ENCODE measurements at places on chromosomes 1 and 21.

- DNase-seq, result no peak
Measured at GRCh38 chr1:1169429-1170214, 4.1 kb upstream of the TTLL10 start.

GRCh38 chr1:151540982-151541377, 871 bp downstream of the TUFT1 start:
- DNase-seq, result no peak

DNA sequence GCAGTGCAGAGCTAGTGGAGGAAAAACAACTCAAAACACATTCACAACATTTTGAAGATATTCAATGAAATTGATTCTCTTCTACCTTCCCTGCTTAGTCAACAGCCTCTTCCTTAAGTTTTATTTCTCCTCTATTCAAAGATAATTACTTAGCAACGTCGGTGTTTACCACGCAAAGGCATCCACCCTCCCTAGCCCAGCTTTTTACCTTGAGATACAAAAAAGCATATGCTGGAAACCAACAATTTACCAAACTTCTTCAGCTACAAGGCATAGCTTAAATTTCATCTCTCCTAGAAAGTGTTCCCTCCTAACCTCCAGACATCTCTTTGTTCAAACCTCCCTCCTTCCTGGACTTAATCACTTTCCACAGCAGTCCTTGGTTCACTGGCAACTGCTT, 102.8 kb upstream of the SOD1 start:
- no peak for DNase-seq

DNA sequence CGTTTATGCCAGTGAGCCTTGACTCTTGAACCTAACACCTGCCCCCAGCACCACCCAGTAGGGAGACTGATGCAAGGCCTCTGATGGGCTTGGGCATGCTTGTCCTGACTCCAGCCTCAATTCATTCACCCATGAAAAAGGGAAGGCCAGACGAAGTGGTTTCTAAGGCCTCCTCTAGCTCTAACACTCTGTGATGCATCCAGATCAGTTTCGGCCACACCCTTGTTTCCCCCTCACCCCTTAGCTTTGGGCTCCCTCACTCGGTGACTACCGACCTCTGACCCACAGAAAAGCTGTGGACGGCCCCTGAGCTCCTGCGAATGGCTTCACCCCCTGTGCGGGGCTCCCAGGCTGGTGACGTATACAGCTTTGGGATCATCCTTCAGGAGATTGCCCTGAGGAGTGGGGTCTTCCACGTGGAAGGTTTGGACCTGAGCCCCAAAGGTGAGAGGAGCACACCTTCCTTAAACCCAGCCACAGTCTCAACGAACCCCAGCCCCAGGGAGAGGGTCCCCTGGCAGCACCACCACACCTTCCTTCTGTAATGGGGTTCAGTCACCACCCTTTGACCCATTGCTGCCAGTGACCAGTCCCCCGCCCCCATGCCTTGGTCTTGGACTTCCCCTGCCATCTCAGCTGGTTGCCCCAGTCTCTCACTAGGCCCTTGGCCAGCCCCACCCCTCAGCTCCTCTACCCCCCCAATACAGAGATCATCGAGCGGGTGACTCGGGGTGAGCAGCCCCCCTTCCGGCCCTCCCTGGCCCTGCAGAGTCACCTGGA, 9.0 kb downstream of the NPR1 start:
- no peak for DNase-seq

DNA sequence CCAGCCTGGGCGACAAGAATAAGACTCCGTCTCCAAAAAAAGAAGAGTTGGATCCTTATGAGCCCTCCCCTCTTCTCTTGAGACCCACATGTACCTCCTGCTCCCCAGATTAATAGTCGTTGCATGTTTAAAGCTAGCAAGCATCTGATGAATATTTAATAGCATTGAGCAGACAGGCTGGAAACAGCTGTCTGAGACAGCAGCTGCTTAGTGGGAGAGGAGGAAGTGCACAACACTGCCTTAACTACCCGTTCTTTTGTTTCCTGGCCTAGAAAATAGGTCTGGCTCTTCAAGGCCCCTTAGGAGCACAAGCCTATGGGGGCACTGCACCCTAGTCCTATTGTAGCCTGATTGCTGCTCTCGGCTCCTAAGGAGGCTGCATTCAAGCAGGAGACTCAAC, 17.3 kb upstream of the TMEM39B start:
- DNase-seq, result no peak

DNA sequence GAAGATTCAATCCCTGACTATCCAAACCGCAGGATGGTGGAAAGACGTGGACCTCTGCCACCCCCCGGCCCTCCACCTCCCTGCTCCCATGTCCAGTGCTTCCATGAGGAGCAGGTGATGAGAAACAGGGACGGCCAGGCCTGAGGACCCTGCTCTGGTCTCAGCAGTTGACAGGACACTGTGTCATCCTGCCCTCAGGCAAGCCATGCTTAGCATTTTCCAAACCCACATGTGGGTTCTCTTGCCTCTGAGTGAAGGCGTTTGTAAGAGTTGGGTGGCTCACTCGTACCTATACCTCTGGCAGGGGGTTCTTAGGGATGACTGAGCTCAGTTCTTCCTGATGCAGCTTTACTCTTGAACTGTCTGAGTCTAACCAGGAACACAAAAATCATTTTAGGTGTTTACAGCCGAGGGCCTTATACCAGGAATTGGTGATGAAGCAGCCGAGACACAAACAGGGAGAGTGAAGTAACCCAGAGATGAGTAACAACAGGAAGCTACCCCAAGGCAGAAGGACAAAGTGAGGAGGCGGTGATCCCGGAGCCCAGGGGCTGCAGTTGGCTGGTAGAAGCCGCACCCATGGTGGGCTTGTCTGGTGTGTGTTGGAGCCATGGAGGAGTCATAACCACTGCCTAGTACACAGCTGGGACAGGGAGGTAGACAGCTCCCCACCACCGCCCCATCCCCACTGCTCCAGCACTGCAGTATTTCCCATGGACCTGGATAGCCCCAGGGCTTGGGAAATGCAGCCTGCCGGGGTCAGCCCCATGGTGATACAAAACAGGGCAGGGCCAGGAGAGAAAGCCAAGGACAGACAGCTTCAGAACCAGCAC, 21.4 kb downstream of the MYBPH start:
- DNase-seq, result no peak

DNA sequence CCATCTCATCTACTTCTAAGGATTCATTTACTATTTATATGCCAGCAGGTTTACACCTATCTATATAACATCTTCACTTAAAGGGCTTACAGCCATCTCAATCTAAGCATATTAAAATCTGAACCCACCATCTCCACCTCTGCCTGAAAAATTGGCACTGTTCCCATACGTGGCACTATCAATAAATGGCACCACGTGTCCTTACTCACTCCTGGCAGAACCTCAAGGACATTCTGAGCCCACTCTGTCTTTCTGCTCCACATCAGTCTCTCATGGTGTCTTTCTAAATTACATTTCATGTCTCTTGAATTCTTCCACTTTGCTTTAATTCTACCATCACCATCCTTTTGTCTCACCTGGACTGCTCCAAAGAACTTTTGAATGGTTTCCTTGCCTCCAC, 72.2 kb upstream of the HOOK1 start:
- no peak for DNase-seq

DNA sequence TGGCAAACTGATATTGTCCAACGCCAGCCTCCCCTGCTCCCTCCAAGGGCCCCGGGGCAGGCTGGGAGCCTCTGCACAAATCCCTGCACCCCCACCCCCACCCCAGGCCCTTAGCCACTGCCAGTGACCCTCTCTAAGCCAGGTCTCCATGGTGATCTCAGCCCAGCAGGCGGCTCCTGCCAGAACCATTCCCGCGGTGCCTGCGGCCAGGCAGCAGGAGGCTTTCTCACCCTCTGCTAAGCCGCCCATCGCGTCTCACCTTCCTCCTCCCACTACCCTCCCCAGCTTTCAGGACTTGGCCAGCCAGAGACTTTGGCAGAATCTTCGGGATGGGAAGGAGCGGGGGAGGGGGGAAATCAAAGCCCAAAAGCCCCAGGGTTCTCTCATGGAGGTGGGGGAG, 46.8 kb upstream of the WASF2 start:
- DNase-seq, result no peak

GRCh38 chr1:174998569-174999215, 1.1 kb upstream of the CACYBP start:
- DNase-seq, result peak; percentile 32

GRCh38 chr21:39051588-39051949, 131.7 kb downstream of the PSMG1 start:
- no peak for DNase-seq

DNA sequence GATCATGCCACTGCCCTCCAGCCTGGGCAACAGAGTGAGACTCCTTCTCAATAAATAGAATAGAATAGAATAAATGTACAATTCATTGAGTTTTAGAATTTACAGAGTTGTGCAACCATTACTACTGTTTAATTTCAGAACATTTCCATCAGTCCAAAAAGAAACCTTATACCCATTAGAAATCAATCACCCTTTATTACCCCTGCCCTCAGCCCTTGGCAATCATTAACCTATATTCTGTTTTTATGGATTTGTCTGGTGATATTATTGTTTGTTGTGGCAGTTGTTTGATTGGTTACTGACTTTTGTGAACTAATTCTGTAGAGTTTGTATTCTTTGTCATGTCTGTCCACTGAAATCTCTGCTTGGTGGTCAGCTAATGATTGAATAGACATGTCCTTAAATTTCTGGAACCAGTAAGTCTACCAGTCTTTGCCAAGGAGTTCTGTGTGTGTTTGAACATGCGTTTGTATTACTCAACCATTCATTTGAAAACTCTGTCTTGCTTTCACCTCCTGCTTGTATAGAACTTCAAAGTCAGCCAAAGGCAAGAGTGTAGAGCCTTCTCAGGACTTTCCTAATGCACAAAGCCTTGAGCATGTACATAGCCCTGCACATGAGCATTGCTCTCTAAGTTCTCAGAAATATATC, 208.8 kb downstream of the GPR52 start:
- DNase-seq, result no peak

- DNase-seq, result no peak
Measured at GRCh38 chr1:185694081-185694480, 40.1 kb upstream of the HMCN1 start.

GRCh38 chr1:107339775-107340174, 198.9 kb downstream of the NTNG1 start:
- DNase-seq, result no peak

- no peak for DNase-seq
Measured at GRCh38 chr1:229286099-229286766, 15.3 kb downstream of the RAB4A start.

GRCh38 chr1:200217703-200218102, 190.2 kb downstream of the NR5A2 start:
- DNase-seq, result no peak

GRCh38 chr1:3523980-3524379, 69.5 kb downstream of the ARHGEF16 start:
- no peak for DNase-seq

DNA sequence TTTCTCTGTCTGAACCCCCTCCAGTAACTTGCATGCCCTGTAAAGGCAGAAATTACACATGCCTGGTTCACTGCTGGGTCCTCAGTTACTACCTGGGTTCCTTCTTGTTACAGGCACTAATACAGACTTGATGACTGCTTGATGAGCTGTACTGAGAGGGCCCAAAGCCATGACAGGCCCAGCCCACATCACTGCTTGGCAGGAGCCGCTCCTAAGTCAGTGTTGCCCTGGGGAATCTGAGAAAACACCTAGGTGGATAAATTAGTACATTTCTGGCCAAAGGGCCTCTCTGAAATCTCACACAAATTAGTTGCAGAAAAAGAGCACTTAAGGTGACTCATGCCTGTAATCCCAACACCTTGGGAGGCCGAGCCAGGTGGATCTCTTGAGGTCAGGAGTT, 37.8 kb upstream of the IRF2BP2 start:
- no peak for DNase-seq

GRCh38 chr1:94936861-94937620, 10.1 kb upstream of the CNN3 start:
- no peak for DNase-seq

DNA sequence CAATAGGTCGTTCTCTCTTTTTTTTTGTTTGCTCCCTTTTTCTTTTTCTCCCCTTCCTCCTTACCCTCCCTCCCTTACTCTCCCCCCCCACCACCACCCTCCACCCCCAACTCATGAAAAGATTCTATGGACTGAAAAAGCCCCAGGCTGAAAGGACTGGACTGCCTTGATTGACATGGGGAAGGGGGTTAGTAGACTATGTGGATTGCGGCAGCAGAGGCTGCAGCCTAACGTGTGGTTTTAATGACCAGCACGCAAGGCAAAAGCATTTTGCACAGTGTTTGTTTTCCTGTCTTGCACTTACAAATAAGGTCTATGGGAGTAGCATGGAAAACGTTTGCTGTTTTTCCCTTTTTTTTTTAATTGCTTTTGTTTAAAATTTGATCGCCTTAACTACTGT, 5.5 kb downstream of the ZBTB18 start:
- no peak for DNase-seq

GRCh38 chr21:37734846-37735245, 181.4 kb downstream of the KCNJ6 start:
- no peak for DNase-seq

- no peak for DNase-seq
Measured at GRCh38 chr1:43731867-43732531, 24.7 kb downstream of the ST3GAL3 start.

- DNase-seq, result no peak
Measured at GRCh38 chr1:50425376-50426107, 2.3 kb upstream of the DMRTA2 start.

DNA sequence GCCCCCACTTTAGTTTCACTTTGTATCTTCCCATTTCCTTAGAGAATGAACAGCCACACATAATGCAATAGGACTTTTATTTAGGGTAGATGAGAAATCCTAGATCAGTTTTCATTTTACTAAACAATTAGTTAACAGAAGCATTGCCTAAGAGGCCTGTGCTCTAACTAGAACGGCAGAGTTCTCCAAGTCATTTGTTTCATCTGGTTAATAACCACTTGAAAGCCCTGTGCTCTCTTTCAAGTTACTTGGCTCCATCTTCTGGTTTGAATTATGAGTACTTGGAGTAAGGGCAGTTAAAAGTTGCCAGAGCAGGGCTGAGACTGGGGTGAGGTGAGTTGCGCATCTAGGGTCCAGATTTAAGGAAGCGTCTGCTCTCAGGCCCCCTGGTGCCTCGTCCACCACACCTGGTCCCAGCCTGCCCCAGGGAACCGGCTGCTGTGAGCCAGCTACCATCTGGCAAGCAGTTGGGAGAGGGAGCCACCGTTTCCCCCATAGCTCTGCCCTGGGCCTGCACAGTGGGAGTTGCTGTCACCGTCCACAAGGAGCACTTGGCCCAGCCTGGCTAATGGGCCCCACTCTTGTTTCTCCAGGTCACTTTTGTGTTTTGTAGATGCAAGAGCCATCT, 18.1 kb upstream of the SLC44A3 start:
- DNase-seq, result no peak

DNA sequence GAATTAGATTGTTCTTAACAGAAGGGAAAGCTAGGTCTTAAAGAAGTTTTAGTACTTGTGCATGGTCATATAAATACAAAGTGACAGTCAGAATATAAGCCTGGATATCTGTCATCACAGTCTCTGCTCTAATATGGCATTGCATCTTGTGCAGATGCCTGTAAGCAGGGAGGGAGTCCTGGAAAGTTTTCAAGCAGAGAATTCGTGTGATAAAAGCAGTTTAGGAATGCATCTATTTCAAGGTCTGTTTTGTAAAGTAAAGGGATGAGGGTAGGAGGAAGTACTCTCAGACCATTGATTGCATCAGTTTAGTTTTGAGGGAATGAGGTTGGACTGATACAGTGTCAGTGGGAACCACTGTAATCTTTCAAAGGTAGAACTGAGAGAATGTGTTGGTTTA, 30.6 kb downstream of the IARS2 start:
- DNase-seq, result no peak

All from activated naive CD4-positive, alpha-beta T cell (primary cell).